ENCODE measurements at places on chromosomes 1 and 21.

- DNase-seq, result no peak
Measured at GRCh38 chr1:233379869-233380438, 52.4 kb downstream of the MAP3K21 start.

DNA sequence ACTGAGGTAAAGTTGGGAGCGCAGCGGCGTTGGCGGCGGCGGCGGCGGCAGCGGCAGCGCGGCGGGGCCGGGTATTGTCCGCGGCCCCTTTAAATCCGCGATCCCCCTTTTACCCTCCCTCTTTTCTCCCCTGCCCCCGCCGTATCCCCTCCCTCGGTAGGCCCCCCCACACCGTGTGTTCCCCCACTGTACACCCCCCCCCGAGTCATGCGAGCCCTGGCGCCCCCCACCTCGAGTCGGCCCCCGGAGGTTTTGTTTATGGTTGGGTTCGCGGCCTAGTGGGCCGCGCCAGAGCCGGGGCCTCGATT is 169 bp downstream of the UBAP2L start:
- DNase-seq, result no peak

- no peak for DNase-seq
Measured at GRCh38 chr1:79825551-79825950, 819.0 kb upstream of the ADGRL4 start.

DNA sequence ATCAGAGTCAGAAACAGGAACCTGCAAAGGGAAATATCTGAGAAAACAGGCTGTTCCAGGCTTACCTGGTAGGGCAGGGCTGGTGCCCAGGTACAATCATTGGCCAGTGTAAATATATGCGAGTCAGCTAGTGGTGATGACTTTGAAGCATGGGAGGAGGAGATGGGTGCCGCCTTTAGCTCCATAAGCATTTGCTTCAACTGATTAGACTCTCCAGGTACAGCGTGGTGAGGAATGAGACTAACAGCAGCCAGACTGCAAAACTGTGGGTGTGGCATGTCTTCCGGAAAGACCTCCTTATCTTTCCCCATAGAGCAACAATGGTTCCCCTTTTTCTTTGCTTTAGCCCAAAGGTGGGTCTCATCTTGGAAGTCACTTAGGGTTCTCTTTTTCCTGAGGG is 137.2 kb downstream of the LRIG2 start:
- no peak for DNase-seq

GRCh38 chr1:113947388-113948107 is 18.4 kb downstream of the HIPK1 start:
- no peak for DNase-seq

DNA sequence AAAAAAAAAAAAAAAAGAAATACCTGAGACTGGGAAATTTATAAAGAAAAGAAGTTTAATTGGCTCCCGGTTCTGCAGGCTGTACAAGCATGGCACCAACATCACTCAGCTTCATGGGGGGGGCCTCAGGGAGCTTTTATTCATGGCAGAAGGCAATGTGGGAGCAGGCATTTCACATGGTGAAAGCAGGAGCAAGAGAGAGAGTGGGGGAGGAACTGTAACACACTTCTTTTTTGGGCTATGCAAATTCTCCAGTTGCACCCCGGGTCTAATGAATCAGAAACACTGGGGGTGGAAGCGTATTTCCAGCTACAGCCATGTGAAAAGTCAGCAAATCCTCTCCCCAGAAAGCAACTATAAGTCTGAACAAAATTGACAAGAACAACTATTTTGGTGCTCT is 11.8 kb upstream of the SOD1 start:
- DNase-seq, result no peak

DNA sequence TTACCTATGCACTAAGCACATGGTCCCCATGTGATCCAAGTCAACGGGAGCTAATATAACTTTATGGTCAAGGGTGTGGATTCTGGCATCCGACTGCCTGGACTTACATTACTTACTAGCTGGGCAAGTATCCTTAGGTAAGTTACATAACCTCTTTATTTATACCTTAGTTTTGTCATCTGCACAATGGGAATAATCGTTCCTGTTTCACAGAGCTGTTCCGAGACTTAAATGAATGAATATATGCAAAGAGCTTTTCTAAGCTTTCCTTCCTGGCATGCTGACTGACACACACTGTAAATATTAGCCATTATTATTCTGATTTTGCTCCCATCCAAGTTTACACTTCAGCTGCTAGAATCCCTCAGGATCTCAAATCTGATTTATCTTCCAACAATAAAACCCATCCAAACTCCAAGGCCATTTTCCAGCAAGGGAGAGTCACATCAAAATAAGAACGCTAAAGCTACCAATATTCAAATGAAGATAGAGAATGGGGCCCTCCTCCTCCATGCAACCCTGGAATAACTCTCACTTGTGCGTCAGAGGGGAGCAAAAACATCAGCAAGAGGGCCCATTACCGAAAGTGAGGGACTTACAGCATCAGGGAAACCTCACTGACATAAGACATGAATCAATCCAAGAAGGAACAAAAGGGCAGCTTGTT is 115.6 kb upstream of the KAZN start:
- DNase-seq, result no peak

GRCh38 chr1:222792744-222793143 is 22.1 kb upstream of the DISP1 start:
- no peak for DNase-seq

GRCh38 chr1:208077232-208078075 is 166.5 kb upstream of the CD34 start:
- DNase-seq, result no peak

DNA sequence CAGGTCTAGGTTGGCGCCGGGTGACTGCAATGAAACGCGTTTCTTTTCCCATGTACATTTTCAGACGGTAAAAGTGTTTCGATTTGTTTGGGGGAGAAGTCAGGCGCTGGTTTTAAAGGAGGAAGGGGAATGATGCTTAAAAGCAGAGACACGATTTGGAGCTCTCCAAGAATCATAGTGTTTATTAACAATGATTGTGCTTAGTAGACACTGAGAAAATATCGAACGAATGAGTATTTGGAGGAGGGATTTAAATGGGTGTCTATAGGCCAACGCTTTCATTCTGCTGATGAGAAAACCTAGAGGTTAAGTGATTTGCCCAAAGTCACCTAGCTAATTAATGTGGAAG is 36.9 kb upstream of the JAK1 start:
- no peak for DNase-seq

DNA sequence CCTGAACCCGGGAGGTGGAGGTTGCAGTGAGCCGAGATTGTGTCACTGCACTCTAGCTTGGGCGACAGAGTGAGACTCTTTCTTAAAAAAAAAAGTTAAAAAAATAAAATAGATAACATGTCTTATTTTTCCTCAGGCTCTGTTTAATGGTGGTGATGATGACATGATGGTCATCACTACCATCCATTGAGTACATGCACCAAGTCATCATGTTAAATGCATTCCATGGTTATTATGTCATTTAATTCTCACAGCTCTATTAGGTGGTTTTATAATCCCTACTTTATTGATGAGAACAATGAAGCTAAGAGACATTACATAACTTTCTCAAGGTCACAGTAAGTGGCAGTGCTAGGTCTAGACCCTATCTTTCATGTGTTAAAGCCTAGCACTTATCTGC is 34.4 kb upstream of the MAB21L3 start:
- DNase-seq, result no peak

GRCh38 chr1:3539707-3540425 is 71.4 kb downstream of the MEGF6 start:
- DNase-seq, result no peak

GRCh38 chr21:42245331-42246193 is 26.6 kb downstream of the ABCG1 start:
- no peak for DNase-seq

DNA sequence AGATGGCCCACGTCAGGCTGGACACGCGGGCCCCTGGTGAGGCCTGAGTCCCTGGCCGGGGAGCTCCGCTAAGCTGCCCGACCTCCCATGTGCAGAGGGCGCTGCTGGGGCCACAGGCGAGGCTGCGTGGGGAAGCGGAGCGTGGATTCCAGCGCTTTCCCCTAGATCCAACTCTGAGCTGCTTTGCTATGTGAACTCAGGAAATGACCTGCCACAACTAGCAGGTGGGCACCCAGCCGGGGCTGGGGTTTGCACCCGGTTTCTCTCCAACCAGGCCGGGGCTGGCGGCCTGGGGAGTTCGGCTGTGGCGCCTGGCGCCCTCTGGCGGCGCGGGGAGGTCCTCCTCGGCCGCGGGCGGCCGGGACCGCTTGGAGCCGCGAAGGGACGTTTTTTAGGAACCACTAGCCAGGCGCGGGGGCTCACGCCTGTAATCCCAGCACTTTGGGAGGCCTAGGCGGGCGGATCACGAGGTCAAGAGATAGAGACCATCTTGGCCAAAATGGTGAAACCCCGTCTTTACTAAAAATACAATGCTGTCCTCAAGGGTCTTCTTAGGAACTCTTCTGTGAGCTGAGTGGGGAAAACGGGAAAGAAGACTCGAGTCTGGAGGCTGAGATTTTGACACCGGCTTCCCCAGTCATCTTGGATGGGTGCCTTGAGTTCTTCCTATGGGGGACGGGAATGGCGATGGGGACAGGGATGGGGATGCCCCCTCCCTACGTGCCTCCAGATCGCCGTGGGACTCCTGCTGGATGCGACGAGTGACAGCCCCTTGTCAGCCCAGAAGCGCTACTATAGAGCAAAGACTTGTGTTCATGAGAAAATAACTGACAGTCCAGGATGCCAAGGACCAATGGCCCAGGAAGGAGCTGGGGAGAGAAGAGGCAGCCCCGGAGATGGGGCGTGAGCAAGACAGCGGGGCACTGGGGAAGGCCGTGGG is 12.6 kb downstream of the PYCR2 start:
- DNase-seq, result peak; percentile 53

DNA sequence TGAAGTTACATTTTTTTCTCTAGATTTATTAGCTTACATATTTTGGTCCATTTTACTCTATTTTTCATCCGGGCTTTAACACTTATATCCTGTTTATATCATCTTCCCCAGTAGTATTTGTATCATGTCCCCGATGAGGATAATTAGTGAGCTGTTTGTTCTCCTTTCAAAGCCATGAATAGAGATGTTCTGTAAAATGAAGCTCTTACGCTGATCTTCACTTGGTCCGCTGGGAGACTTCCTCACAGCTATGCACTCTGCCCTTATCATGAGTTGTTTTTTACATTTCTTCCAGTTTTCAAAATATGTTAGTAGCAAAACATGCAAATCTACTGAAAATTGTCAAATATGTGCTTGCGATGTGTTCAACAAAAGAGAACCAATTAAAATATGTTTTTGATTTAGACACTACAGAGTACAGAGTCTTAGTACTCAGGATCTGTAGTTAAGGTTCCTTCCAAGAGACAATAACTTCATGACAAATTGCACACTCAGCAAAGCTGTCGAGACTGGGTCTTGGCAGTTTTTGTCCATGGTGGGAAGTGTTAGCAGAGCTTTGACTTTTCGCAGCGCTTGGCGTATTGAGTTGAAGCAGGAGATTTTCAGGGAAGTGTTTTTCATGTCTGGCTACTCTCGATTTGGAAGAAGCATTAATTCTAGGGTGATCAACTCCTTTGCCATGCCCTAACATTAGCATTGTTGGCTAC is 292.0 kb upstream of the ADAMTS5 start:
- no peak for DNase-seq

DNA sequence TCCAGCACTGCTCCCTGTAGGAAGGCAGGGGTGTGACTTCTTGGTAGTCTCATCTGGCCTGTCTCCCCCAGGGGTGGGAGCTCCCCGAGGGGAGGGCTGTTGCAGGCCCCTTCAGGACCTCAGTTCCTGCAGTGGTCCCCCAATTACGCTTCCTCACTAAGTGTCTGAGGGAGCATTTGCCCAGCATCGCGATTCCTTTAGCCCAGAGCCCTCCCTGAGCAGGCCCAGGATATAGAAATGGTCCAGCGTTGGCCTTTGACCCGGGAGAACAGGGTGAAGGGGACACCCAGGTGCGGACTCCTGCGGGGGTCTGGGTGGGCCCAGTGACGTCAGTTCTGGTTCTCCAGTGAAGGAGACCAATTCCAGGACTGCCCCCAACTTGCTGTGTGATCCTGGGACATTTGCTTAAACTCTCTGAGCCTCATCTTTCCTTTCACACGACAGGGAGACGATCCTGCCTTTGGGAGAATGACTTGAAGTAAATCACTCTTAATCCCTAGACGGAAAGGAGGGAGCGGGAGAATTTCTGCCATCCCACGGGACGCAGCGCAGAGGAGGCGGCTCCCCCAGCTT is 32.6 kb upstream of the BTG2 start:
- DNase-seq, result no peak
